ENCODE measurements at places on chromosomes 7 and 10.

DNA sequence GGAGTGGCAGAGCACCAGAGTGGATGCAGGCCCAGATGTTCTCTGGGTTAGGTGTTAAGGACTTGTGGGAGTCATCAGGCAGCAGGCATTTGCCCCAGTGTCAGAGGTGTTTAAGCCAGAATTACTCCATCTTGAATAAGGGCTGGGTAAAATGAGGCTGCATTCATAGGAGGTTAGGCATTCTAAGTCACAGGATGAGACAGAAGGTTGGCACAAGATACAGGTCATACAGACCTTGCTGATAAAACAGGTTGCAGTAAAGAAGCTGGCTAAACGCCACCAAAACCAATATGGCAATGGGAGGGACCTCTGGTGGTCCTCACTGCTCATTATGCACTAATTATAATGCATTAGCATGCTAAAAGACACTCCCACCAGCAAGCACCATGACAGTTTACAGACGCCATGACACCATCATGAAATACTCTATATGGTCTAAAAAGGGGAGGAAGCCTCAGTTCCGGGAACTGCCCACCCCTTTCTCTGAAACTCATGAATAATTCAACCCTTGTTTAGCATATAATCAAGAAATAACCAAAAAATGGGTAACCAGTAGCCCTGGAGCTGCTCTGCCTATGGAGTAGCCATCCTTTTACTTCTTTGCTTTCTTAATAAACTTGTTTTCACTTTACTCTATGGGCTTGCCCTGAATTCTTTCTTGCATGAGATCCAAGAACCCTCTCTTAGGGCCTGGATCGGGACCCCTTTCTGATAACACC is 882 bp upstream of the LRRC61 start:
- DNase-seq, result no peak

DNA sequence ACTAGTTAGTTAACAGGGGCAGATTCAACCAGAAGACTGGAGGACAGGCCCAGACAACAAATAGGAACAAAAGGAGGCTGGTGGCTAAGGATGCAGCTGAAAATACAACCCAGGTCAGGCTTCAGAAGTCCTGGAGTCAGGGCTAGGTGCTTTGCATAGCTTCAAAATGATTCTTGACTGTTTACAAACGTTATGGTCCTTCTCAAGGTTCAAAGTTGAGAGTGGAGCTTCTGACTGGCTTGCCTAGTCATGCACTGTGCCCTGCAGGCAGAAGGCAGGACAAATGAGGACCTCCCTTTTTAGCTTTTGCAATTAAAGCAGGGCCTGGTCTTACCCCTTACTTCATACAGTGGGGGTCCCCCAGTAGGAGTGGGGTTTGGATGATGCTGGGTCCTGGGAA is 4.4 kb upstream of the CDH23 start:
- DNase-seq, result no peak

GRCh38 chr7:139580435-139580834 is 57.0 kb downstream of the CLEC2L start:
- no peak for DNase-seq

GRCh38 chr10:114607358-114607998 is 50.6 kb downstream of the ABLIM1 start:
- DNase-seq, result peak; percentile 42

DNA sequence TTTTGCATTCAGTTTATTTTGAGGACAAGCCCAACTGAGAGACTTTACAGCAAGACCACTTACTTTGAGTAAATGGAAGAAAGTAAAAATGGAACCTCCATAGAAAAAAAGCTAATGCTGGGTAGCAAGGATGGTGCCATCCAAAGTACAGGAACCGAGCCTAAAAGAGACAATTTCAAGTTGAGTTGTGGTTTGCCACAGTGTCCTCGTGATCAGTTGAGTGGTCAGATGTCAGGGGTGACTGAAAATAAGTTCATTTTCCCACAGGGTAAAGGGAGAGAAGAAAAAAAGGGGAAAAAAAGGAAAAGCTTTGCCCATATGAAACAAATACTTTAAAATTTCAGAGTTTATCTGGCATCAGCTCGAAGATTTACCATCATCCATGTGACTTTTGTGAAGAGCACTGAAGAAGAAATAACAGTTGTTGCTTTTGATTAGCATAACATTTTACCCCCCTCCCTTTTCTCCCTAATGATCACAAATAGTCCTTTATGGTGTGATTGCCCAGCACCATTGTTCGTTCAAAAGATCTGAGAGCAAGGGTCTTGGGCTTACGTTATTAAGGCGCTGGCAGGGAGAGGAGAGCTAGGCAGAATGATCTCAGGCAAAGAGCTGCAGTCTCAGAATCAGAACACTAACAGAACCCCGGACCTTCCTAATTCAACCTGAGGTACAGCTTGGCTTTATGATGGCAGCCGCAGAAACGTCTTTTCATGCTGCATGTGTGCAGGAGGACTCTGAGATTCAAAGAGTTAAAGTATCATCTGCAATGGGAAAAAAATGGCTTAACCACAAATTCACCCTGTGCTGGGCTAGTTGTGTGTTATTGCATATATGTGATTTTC is 338.1 kb downstream of the RNLS start:
- no peak for DNase-seq

GRCh38 chr7:140225562-140226249 is 48.9 kb upstream of the KDM7A start:
- no peak for DNase-seq

- no peak for DNase-seq
These were observed 27.2 kb downstream of the PTPRN2 start for GRCh38 chr7:158560386-158560785.

DNA sequence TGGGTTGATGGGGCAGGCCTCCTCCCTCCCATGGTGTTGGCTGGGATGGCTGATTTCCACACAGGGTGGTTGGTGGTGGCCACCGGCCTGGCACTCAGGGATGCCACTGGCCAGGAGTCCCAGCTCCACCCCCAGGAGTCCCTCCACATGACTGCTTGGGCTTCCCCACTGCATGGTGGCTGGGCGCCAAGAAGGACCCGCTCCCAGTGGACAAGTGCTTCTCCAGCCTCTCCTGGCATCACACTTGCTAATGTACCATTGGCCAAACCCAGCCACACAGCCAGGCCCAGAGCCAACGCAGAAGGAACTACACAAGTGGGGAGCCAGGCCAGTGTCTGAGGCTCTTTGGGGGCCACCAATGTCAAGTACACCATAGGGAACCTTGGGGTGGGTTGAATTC is 73.6 kb upstream of the DNAAF5 start:
- DNase-seq, result no peak

DNA sequence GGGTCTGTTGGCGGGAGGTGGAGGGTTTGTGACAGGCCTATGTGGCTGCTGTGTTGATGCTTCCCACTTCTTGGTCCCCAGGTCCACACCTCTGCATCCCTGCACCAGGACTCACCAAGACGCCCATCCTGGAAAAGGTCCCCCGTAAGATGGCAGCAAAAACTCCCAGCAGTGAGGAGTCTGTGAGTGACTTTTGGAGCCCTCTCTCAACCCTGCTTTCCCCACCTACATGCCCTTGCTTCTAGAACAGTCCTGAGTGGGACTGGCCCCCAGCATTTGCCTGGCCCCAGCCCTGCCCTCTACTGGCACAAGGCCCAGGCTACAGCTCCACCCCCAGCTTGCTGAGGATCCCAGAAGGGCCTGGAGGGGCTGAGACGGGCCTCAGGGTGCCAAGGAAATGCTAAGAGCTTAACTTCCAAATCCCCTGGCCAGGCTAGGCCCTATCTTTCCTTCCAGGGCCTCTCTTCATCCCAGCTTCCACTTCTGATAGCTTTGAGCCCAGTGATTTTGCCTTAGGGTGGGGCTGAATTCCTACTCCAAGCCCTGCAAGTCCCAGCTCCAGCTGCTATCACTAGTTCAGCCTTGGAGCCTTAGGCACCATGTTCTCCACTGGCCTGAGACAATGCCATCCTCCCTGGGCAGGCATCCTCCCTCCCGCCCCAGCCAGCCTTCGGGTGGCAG is 2.7 kb downstream of the CHAT start:
- no peak for DNase-seq

GRCh38 chr10:8174762-8175161 is 120.3 kb downstream of the GATA3 start:
- no peak for DNase-seq

DNA sequence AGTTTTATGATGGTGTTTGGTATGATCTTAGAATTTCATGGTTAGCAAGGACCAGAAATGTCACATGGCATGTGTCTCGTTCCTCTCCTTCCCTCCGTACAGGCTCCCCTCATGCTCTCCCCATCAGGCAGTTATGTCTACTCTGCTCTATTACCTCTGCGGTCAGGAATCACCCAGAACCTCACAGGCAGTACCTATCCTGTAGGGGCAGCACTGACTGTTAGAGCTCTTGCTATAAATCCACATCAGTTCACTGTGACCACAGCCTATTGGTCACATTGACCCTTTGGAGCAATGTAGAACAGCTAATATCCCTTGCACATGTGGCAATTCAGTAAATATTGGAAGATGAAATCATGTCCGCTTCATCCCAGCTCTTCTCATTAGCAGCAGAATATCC is 151.8 kb downstream of the WNT2 start:
- no peak for DNase-seq

DNA sequence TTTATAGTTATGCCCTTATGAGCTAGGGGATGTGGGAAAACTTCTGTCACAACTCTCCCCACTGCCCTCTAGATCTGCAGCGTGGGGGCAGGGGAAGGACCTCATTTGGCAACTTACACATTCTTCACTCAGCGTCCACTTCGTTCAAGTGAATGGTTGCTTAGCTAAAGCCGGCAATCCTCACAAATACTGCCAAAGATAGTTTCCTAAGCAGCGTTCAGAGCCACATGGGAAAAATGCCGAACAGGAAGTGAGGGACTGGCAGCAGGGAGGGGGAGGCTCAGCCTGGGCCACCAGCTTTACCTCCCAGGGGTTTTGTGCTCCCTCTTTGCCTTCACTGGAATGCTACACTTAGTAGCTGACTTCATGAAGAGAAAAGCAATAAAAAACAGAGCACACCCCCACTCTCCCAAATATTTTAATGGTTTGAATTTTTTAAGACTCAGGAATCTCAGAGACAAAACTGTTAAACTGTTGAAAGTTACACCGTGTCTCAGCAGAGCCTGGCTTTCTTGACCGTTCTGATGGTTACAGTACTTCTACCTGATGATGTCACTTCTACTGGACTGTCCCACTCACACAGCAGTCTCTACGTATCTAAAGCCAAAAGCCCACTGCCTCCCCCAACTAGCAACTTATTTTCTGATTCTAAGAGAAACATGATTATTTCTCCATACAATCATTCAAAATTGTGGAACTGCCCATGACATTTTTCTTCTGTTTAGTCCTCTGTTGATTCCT is 10.4 kb downstream of the GRM3 start:
- peak; percentile 4 for DNase-seq

DNA sequence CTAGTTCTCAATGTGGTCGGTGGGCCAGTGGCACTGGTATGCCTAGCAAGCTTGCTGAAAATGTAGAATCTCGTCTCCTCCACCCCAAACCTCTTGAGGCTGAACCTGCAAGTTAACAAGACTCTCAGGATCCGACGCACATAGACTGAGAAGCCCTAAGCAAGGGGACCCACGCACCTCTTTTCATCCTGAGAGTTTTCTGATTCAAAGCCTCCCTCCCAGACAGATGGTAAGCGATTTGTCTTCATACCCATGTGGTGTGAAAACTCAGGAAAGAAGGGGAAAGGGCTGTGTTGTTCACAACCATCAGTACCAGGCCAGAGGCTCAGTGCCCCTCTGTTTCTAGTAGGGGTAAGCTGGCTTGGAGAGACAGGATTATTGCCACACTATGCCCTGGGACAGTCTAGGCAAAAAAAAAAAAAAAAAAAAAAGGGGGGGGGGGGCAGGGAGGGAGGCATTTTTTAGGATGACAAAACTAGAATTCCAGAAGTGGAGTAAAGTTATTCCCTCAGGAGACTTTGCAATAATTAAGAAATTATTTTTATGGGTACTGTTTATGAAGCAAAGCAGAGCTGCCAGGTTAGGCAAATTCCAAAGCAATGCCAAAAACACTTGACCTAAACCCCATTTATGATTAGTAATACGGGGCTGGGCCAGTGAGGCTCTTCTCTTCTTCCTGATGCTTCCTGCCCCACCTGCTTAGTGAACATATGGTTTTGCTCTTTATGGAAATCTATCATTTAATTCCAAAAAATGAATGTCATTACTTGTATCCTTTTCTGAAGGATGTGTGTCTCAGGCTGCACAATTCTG is 117.6 kb upstream of the PDLIM1 start:
- DNase-seq, result peak; percentile 16

GRCh38 chr7:158395780-158396278 is 191.8 kb downstream of the PTPRN2 start:
- peak; percentile 10 for DNase-seq

DNA sequence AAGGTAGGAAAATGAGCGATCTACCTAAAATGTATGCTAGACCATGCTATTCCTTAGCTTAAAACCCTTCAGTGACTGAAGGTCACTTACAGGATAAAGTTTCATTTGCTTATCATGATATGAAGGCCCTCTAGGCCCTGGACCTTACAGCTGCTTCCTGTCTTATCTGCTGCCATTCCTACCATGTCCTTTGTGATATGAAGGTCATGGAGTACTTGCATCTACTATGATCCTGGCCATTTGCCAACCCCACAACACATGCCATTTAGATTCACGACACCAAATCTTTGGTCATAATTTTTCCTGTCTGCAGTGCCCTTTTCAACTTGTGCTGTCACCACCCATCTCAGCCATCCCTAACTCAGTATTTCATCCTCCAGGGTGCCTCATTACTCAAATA is 181.8 kb upstream of the MDFIC start:
- no peak for DNase-seq

DNA sequence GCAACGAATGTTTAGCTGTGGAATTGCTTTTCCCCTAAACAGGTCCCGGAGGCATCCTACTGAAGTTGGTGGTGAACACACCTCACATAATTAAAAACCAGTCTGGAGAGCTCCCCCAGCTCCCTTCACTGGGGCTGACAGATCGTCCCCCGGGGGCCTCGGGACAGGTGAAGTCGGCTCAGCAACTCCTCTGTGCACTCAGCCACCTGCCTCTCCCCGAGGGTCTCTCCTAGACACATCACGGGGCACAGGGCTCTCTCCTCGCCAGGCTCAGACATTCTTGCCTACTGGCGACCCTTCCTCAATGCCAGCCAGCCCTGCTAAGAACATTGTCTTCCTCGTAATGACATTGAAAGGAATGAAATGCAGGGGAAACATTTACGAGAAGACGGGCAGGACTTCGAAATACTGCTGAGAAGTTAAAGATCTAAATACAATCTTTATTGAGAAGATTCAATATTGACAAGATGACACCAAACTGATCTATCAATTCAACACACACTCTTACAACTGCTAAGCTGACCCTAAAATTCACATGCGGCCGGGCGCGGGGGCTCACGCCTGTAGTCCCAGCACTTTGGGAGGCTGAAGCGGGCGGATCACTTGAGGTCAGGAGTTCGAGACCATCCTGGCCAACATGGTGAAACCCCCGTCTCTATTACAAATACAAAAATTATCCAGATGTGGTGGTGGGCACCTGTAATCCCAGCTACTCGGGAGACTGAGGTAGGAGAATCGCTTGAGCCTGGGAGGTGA is 88.1 kb upstream of the DNAAF5 start:
- DNase-seq, result no peak

DNA sequence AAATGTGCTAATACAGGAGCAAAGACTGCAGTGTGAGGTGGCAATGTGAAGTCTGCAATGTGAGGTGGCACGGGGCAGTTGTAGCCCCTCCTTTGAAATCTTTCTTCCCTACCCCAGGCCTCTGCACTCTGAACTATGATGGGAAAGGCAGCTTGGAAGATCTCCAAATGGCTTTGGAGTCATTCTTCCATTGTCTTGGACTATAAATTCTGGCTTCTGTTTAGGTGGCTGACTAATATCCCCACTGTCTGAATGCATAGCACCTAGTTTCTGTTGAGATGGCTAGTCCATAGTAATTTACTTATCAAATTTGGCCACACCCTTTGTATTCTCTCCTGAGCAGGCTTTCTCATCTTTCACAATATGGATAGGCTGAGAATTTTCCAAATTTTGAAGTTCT is 175.0 kb downstream of the CFTR start:
- DNase-seq, result no peak
